AG04450 (cell line): ENCODE measurements at places on chromosomes 2 and 18.

GRCh38 chr18:37634516-37634915 is 68.9 kb upstream of the CELF4 start:
- no peak for DNase-seq

- DNase-seq: peak; percentile 33
Observed at GRCh38 chr18:61854578-61855448, 38.0 kb downstream of the RNF152 start.

DNA sequence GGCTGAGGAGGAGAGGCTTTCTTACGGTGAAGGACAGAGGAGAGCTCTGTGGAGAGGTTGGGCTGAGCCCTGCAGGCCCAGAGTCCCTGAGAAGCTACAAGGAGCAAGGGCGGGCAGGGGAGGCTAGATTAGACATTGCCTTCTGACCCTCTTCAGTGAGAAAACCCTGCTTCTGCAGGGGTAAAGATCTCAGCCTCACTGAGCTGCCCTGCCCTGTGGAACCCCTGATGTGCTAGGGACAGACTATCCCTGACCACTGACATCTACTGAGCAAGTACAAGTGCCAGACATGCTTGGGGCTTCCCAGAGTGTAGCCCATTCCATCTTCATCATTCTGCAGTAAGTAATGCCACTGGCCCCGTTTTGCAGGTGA is 111.5 kb downstream of the CYP26B1 start:
- no peak for DNase-seq

DNA sequence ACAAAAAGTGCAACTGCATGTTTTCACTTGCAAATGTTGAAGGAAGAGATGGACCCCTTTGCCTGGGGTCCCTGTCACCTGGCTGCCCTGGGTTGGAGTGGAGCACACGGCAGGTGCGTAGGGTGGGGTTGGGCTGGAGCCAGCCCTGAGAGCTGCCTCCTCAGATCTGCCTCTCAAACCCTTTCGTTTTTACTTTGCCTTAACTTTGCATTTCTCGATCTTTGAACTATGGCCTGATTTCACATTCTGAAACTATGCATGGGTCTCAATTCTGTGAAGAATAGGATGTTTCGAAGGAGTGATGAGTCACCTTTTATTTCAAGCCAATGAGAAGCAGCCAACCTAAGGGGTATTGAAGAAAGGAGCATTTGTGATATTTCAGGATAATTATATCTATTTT is 132.8 kb downstream of the ACOXL start:
- no peak for DNase-seq

- DNase-seq: no peak
Observed at GRCh38 chr2:237430861-237431260, 16.9 kb upstream of the COL6A3 start.

GRCh38 chr2:63696496-63696895 is 107.7 kb downstream of the MDH1 start:
- DNase-seq: no peak
